ENCODE measurements at places on chromosomes 13 and 19.

DNA sequence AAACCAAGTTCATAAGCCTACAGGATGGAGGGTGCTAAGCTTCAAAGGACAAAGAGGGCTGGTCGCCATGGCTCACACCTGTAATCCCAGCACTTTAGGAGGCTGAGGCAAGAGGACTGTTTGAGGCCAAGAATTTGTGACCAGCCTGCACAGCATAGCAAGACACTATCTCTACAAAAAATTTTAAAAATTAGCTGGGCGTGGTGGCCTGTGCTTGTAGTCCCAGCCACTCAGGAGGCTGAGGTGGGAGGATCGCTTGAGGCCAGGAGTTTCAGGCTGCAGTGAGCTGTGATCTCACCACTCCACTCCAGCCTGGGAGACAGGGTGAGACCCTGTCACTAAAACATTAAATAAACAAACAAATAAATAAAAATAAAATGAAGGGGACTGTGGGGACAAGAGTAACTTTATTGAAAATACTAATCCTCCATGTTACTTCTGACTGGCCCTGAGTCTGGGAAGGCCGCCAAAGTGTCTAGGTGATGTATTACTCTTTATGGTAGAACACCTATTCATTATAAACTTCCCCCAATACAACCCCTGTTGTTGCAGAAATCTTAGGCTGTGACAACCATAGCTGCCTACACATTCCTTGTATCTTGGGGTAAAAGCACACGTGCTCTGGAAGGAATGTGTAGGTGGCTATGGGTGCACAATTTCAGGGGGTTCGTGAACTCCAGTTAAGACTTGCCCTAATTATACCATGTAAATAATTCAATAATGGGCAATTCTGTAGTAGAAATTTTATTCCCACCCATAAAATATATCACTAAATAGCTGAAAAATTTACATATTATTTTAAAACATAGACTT is 14.6 kb upstream of the URAD start:
- DNase-seq: no peak

- peak; percentile 58 for DNase-seq
These were observed 9.0 kb upstream of the MEIS3 start for GRCh38 chr19:47428177-47428894.

DNA sequence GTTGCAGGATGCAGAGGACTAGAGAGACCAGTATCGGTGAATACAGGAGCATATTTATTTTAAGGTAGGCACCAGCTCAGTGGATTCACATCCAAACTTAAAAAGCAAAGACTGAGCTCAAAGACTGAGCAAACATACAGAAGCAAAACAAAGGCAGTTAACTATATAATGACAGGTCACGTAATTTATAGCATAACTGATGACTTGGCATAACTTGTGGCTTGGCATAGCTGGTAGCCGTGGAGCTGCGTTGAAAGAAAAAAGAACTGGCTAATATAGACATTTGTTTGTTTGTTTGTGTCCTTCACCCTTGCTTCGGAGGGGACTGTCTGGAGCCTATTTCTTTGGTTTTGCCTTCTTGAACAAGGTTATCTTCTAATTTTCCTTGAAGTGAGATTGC is 33.7 kb downstream of the ZNF493 start:
- no peak for DNase-seq

DNA sequence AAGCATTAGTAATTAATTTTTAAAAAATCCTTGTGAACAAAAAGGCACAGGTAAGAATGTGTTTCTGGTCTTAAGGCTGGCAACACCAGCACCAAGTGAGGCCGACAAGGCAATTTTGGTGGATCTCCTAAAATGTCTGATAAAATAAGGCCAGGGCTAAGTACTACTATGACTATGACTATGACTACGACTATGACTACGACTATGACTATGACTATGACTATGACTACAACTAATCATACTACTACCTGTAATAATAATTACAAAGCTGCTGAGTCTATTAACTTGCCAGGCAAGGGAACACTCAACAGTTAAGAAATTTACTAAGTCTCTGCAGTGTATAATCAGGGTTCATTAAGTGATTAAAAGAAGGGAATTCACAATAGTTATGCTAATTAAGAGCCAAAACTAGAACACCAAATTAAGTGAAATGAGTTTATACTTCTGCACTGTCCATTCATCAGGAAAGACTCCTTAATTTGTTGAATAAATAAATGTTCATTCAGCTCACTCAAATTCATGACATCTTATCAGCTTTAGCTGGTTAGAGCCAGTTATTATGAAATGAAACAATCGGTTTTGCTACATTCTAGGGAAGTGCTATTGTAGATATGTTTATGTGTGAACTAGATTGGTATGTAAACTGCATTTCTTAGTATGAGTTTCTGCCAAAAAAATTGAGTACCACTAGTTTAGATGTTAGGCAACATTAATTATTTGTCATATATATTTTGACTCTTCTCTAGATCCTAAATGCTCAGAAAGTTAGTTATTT is 1626.2 kb upstream of the PCDH20 start:
- no peak for DNase-seq

GRCh38 chr13:26184791-26185250 is 37.3 kb downstream of the RNF6 start:
- peak; percentile 20 for DNase-seq

DNA sequence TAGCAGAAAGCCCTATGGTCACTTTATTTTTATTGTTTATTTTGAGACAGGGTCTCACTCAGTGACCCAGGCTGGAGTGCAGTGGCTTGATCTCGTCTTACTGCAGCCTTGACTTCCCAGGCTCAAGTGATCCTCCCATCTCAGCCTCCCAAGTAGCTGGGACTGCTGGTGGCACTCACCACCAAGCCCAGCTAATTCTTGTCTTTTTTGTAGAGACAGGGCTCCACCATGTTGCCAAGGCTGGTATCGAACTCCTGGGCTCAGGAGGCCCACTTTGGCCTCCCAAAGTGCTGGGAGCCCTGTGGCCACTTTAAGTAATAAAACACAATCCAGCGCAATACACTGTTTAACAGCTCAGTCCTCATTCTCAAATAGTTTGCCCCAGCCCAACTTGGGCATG is 69.3 kb downstream of the NUFIP1 start:
- DNase-seq: no peak

- no peak for DNase-seq
These were observed 7.1 kb upstream of the HDGFL2 start for GRCh38 chr19:4464815-4465581.

GRCh38 chr13:72959643-72960042 is 99.2 kb upstream of the KLF5 start:
- no peak for DNase-seq

DNA sequence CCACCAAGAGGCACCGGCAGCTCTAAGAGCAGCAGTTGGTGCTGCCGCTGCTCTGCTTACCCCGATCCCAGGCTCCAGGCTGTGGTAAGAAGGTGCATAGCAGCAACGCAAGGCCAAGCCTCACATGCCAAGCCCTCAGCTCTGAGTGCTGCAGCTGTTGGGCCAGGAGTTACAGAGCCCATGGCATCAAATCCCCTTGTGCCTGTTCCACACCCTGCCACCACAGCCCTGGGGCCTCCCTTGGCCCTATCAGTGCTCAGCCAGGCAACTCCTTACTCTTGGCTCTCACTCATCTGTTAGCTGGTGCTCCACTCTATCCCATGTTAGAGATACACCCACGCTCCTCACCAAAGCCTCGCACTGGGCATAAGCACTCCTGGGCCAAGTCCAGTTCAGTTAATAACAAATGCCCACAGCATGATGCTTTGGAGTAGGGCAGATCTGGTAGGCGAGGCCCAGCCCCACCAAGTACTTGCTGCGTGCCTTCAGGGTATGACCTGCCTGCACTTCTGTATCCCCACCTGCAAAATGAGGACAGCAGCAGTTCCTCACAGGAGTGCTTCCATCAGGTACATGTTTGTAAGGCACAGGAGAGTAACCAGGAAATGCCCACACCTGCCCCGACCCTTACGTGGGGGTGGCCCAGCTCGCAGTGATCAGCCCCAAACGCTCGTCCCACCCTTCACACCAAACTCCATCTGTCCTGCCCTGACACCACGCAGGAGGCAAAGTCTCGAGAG is 16.2 kb downstream of the AKAP8L start:
- DNase-seq: no peak

- DNase-seq: no peak
These were observed 147.3 kb upstream of the GPC6 start for GRCh38 chr13:93079294-93079693.

DNA sequence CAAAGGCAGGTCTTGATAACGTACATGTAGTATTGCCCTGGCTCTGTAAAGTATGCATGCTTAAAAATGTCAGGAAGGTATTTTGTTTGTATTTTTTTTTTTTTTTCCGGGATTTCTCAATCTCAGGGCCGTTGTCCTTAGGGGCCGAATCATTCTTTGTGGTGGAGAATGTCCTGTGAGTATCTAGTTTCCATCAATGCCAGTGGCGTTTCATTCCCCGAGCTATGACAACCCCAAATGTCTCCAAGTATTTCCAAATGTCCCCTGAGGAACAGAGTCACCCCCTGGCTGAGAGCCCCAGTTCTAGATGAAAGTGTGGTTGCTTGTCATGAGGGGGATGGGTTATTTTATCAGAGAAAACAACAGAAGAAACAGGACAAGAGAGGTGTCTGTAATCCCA is 68.7 kb downstream of the ACSBG2 start:
- no peak for DNase-seq

GRCh38 chr19:28296506-28296905 is 916.4 kb downstream of the UQCRFS1 start:
- no peak for DNase-seq

GRCh38 chr13:109576331-109576813 is 210.0 kb downstream of the IRS2 start:
- no peak for DNase-seq

DNA sequence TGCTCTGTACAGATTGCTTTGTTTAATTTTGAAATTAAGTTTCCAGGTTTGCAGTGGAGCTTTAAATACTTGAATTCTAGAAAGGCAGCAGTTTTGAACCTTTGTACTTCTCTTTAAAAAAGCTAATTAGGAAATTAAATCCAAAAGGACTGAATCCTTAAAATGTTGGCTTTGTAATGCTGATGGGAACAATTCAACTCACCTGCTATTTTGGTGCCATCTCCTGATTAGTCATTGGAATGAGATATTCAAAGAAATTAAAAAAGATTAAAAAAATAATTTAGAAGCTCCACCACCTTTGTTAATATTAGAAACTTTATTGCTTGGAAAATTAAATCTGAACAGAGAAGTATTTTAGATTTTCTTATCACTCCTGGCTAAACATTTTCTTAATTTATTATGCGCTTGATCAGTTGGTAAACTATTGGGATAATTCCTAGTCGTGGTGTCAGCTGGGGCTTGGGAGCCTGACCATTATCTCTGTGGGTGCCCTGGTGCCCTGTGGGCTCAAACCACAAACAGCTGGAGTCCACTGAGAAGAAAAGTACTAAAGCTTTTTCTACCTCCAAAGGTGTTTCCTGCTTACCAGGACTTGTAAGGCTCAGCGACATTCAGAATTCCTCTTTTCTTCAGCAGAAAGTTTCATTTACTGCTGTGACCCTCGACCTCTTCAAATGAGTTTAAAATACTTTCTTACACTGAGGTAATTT is 540.4 kb downstream of the DIAPH3 start:
- DNase-seq: no peak

- DNase-seq: no peak
These were observed 27.9 kb downstream of the PLEKHJ1 start for GRCh38 chr19:2207991-2208860.

DNA sequence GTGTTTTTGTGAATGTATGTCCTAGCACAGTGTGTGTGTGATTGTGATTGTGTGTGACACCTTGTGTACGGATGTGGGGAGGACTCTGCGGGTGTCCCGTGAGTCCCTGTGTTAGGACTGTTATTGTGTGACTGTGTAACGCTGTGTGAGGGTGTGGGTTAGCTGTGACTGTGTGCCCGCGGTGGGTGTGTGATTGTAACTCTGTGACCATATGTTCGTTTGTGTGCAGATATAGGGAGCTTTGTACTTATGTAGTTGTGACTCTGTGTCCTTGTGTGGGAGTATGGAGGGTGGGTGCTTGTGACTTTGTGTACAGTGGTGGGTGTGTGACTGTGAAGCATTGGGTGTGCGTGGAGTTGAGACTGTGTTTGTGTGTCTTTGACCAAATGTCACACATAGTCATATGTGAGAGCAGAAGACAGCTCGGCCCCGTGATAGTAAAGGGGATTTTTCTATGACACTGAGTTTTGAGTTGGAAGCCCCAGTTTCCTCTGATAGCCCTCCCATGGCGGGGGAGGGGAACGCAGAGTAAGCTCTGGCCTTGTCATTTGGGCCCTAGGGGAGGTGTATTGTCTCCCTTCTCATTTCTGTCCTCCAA is 949 bp upstream of the ZNF260 start:
- peak; percentile 5 for DNase-seq

DNA sequence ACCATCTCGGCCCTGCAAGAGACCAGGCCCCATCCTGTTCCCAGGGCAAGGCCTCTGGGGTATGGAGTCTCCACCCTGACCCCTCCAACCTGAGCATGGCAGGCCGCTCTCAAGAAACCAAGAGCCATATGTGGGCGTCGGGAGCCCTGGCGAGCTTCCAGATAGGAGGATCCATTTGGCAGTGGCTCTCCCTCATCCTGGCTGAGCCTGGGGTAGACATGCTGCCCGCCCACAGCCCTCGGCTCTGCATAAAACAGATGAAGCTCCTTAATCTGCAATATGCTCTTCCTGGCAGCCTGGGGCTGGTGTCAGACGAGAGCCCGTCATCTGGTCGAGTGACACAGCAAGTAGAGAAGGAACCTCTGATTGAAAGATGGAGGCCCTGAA is 6.1 kb downstream of the ATP13A1 start:
- DNase-seq: no peak

DNA sequence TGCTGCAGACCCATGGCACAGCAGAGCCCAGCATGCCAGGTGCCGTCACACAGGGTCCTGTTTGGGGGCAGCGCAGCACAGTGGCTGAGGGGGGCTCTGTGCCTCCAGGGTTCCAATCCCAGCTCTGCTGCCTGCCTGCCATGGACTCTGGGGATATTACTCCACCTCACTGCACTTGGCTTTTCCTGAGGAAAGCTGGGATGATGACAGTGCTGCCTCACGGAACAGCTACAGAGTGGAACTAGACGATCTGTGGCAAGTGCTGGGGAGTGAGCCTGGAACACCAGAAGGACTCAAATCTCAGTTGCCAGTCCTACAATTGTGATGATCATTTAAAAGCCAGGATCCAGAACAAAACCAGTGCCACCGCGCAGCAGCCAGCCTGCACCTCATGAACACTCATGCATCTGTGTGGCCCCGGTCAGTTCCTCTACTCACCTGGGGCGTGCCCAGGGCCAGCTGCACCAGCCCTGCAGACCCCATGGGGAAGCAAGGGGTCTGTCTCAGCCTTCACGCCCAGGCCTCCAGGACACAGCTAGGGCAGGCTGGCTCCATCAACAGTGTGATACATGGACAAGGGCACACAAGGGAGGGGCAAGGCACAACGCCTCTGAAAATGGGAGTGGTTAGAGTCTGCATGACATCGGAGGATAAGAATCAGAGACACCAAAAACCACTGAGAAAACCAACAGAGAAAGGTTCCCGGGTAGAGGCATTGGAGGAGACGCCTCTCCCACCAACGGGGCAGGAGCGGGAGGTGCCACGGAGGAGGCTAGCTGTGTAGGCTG is 55.2 kb downstream of the ATP7B start:
- no peak for DNase-seq

DNA sequence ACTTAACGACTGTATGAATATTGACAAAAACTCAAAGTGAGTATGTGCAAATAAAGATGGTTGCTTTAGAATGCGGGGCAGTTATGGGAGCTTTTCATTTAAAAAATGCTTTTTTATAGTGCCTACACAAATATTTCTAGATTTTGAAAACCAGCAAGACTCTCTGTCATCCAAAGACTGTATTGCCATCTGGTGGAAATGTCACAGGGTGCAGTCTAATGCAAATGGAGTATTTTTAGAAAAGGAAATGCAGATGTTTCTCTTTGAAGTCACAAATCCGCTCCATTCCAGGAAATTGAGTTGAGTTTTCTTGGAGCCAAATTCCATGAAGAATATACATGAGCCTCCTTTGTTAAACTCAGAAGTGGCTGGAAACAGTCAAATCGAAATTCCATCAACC is 2.3 kb upstream of the C1QTNF9B start:
- DNase-seq: no peak

Data from activated CD8-positive, alpha-beta memory T cell treated with anti-CD3 and anti-CD28 coated beads for 48 hours (primary cell).